ENCODE measurements at places on chromosomes 12 and 14.

GRCh38 chr12:41190338-41190737, 2.2 kb downstream of the PDZRN4 start:
- no peak for DNase-seq

DNA sequence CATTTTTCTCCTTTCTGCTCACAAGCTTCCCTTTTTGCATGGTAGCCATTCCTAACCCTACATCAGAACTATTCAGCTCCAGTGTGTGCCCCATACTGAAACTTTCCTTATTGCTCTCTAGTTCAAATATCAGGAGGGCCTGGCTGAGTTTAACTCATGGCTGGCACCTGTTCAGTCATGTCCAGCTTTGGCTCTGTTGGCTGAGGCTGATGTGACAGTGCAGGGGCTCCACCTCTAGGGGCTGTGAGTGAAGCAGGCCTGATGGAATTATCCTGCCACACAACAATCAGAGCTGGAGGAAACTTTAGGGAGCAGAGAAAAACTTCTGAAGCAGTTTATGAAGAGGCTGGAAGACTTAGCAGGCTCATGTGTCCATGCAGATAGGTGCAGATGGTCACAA, 8.5 kb downstream of the COQ6 start:
- no peak for DNase-seq

GRCh38 chr12:48163150-48163747, 5.9 kb upstream of the ASB8 start:
- no peak for DNase-seq

- DNase-seq: no peak
These were observed 72.4 kb downstream of the SPPL3 start for GRCh38 chr12:120831648-120832267.

DNA sequence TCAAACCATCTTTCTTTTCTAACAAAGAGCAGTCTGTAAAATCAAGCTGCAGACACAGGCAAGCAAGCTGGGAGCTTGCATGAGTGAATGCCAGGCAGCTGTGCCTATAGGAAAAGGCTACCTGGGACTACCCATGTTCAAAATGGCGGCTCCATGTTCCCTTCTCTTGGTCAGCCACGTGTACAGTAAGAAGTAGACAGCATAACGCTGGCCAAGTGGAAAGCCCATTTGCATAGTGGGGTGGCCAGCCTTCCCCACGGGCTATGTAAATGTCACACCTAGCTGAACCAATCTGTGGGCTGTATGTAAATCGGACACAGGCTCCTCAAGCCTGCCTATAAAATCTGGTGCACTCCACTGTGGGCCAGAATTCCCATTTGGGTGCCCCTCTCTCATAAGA, 117.1 kb downstream of the SYT10 start:
- DNase-seq: no peak

GRCh38 chr12:52307836-52308805, 13.1 kb downstream of the KRT83 start:
- no peak for DNase-seq

DNA sequence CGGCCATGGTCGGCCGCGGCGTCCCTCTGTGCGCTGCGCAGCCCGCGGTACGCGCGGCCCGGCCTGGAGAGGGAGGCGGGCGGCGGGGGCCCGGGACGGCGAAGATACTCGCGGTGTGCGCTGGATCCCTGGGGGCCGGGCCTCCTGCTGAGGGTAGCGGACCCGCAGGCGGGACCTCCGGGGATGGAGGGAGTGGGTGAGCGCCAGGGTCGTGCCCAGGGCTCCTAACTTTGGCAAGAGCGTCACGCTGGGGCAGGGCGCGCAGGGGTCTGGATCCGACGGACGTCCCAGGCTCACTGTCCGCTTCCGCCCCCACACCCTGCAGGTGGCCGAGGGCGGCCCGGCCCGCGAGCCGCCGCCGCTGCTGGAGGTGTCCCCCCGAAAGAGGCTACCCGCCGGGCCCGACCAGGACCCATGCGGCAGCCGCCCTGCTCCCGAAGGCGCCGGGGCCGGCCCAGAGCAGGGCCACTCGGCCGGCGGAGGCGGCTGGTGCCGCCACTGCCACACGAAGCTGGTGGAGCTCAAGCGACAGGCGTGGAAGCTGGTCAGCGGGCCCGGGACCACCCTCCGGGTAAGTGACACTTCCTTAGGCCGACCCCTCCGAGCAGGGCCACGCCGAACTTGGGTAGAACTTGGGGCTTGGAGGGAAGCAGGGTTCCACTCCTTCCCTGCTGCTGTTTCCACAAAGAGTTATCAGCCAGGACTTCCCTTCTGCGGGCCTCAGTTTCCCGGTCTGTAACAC, 502 bp downstream of the KIF26A start:
- DNase-seq: no peak

Measured in Panc1 (cell line).